Putamen (tissue), 1 donor: ENCODE measurements at places on chromosomes 3 and 15.
A peak's percentile ranks its signal among the peaks of the same experiment; 100 is the strongest.

DNA sequence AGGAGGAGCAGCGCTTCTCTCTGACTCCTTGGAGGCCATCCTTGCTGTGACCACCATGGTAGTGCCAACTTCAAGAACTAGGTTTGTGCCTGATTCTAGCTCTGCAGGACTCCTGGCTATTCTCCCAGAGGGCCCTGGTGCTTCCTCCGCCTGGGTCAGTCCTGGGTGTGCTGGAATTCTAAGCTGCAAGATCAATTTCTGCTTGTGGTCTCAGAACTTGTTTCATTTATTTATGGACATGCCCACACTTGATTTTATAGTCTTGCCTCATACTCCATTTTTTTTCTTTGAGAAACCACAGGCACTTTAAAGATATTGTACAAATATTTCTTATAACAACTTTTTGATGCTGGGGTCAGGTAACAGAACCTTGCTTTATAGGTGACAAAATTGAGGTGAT is 87.6 kb downstream of the PDCD6IP start:
- DNase-seq = no peak

- no peak for DNase-seq
Observed at GRCh38 chr3:154050766-154051165, 70.4 kb upstream of the ARHGEF26 start.

DNA sequence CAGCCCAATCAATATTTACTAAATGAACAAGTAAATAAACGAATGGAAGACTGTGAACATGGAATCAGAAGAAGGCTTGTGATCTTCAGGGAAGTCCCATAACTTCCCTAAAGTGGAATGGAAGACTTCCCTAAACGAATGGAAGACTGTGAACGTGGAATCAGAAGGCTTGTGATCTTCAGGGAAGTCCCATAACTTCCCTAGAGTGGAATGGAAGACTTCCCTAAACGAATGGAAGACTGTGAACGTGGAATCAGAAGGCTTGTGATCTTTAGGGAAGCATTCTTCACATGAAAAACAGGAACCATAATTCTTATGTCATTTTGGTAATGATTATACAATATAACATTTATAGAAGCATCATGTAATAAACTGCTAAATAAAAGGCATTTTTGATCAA is 38.8 kb downstream of the EOGT start:
- no peak for DNase-seq

DNA sequence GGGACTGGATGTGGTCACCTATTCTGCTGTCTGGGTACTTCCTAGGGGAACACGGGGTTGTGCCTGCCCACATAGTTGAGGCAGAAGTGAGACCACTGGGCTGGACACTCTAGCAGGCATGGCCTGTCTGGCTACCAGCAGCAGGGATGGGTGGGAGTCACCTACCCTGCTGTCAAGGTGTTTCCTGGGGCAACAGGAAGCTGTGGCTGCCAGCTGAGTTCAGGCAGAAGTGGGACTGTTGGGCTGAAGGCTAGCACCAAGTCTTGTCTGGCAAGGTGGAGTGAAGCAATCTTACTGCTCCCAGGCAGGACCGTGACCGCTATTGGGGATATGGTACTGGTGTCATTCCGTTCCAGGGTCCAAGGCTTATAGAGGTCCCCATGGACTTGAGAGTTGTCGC is 20.3 kb upstream of the ZDHHC23 start:
- no peak for DNase-seq

DNA sequence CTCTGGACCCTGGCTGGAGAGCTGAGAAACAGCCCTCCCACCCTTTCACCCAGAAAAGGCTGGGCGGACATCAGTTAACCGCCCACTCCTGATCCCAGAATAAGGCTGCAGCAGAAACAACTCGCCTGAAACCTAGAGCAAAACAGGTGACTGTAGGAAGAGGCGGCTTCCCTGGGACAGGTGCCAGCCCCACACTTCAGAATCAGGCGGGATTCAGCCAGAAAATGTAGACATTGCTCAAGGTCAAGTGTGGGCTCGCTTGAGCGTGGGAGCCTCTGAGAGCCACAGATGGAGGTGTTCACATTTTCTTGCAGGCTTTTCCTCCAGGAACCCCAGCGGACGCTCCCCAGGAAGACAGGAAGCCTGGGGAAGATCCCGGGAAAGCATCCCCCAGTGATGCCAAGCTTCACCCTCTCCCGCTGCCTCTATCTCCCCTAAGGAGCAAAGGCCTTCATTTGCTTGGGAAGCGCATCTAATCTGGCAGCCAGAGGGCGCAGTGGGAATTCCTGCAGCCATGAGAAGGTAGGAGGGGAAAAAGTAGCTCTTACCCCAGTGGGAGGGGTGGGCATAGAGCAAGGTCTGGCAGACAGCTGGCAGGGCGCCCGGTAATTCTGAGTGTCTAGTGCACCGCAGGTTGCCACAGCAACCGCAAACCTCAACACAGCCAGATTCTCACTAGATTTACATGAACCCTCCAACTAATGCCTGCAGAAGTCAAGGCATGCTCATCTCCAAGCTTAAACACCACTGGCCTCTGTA is 77.7 kb downstream of the OCA2 start:
- DNase-seq = peak; percentile 79

DNA sequence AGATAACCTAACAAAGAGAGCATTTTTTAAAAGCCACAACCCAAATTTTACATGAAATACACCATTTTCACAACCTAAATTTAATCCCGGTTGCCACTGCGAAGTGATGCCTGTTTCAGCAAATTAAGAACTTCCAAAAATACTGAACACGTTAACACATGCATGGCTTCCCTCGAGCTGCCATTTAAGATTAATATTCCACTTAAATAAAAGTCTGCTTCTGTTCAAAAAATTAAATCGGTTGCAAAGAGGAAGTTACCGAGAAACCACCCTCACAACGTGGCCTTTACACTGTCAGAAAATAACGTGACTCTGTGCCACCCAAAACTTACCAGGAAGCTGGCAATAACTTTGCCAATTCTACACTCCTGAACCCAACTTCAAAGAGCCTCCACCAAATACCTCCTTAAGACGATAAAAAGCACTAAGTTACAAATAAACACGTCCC is 1.2 kb downstream of the TBL1XR1 start:
- DNase-seq = peak; percentile 49

GRCh38 chr3:114299941-114300624 is 6.3 kb downstream of the TIGIT start:
- DNase-seq = no peak

DNA sequence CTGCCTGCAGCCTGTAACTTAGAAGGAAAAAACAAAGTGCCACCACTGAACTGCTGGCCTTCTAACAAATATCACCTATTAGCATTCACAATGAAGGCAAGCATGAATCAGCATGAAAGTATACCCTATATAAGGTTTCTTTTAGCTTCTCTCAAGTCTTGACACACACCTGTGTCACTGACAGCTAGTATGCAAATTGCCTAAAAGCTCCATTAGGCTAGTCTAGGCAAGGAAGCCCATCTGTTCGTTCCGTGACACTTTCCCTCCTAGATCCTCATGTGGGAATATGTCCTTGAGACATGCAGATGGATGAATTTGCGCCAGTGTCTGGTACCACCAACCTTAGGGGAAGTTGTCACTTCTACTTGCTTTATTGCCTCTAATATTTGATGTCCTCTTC is 129.3 kb downstream of the RBMS3 start:
- DNase-seq = no peak

- no peak for DNase-seq
Observed at GRCh38 chr3:72265256-72266015, 480.5 kb upstream of the PROK2 start.

- DNase-seq = no peak
Observed at GRCh38 chr3:10417847-10418246, 87.5 kb downstream of the ATP2B2 start.

DNA sequence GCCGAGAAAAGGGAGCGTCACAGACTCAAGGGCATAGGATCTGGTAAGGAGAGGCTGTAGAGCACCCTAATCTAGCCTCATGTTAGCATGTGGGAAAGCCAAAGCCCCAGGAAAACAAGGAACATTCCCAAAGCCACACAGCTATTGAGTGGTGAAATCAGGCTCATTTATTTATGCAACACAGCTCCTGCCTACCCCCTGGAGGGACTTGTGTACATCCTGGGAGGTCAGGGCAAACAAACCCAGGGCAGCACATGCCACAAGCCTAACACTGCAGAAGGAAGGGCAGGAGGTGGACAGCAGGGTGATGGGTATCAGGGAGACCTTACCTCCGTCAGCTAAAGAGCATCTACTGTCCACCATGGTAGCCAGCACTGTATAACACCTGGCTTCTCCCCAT is 283.5 kb downstream of the RPLP1 start:
- no peak for DNase-seq

DNA sequence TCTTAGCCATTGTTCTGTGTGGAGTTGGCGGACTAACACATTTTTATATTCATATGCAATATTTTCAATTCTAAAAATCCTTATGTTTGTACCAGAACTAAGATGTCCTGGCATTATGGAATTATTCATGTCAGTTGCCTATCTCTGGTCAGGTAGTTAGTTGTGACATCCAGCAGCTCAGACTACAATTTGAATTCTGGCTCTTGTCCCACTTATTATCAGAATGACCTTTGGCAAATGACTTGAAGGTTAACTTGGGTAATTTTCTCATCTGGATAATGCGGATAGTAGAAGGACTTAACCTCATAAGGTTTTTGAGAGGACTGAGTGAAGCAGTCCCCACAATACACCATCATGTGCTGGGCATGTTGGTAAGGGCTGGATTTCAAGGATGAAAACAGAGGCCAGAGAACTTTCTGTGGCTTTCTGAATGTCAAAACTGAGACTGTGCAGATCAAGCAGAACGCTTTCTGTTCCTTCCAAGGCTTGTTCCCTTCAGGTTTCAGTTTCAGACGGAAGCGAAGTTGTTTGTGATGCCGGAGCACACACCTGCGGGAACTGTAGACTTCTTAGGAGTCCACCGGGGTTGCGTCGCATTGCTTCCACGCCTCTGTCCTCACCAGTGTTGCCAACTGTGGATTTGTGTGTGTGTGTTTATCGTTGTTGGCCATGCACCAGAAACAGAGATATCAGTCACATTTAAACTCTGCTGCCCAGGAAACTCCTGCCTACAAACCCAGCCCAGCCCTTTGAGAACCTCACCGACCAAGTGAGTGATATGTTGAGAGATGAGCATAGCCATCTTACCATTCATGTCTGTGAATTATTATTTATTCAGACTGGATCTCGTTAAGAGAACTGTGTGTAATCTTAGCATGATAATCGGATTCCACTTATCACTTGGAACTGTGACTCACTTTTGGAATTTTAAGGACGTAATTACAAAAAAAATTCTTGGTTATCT is 76.0 kb downstream of the PTPRG start:
- DNase-seq = no peak

GRCh38 chr3:113079218-113079961 is 88.6 kb downstream of the GTPBP8 start:
- no peak for DNase-seq

DNA sequence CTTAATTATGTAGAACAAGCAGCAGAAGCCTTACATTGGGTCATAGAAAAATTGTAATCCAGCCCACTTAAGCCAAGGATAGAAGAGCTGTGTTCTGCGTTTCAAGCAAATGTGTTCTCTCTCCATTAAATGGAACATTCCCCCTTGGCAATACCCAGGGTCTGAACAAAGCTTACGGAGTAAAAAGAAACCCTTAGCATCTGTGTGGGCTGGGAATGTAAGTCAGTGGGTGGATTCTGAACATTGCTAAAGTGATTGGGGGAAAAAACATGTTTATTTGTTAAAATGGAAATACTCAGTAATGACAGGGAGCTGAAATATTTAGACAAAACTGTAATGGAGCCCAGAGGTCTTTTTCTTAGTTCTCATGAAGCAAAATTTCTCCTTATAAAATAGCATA is 147.4 kb downstream of the DUT start:
- no peak for DNase-seq

- DNase-seq = no peak
Observed at GRCh38 chr15:69749797-69750196, 297.2 kb downstream of the RPLP1 start.

- DNase-seq = peak; percentile 42
Observed at GRCh38 chr3:36944012-36944640, 728 bp downstream of the TRANK1 start.

DNA sequence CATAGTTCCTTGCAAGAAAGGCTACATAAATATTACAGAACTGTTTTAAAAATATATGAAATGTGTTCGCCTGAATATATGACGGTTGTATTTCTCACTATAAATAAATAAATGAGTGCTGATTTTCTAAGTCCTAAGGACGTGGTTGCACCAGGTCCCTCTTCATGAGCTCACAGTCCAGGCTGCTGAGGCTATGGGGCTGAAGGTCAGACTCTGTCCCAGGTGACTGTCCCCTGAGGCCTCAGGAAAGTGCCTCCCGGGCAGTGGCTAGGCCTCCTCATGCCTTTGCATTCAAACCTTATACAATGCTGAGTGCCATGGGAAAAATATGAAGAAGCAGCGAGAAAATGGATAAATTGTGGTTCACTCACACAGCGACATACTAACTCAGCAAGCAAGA is 43.5 kb upstream of the SSR3 start:
- DNase-seq = no peak

- DNase-seq = no peak
Observed at GRCh38 chr3:32337505-32337904, 54.1 kb upstream of the CMTM7 start.

DNA sequence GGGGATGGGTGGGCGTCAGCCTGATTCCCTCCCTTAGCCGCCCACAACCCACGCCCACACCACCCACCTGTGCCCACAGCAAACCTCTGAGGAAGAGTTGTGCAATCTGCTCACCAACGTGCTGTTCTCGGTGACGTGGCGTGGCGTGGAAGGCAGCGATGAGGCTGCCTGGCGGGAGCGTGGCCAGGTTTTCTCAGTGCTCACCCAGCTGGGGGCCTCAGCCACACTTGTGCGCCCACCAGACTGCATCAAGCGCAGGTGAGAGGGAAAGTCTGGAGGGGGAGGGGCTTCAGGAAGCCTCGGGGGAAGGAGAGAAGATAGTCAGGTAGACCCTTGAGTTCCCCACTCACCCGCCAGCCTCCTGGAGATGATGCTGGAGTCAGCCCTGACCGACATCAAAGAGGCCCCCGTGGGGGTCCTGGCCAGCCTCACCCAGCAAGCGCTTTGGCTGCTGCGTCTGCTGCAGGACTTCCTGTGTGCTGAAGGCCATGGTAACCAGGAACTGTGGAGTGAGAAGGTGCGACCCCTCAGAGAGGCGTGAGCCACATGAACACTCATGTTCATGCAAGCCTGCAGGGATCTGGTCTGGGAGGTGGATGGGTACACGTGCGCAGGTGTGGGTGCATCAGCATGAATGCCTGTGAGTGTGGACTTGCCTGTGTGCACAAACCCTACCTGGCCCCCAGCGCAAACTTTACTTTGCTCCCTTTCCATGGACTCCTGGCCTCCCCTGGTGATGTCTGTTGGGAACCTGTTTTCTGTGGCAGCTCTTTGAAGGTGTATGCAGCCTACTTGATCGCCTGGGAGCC is 21.7 kb downstream of the NBEAL2 start:
- DNase-seq = no peak
